ENCODE measurements at places on chromosomes 13 and 19.

- no peak for DNase-seq
Measured at GRCh38 chr13:97225533-97225932, 3.4 kb downstream of the MBNL2 start.

GRCh38 chr13:93496985-93497673 lies 270.5 kb downstream of the GPC6 start:
- DNase-seq = no peak

DNA sequence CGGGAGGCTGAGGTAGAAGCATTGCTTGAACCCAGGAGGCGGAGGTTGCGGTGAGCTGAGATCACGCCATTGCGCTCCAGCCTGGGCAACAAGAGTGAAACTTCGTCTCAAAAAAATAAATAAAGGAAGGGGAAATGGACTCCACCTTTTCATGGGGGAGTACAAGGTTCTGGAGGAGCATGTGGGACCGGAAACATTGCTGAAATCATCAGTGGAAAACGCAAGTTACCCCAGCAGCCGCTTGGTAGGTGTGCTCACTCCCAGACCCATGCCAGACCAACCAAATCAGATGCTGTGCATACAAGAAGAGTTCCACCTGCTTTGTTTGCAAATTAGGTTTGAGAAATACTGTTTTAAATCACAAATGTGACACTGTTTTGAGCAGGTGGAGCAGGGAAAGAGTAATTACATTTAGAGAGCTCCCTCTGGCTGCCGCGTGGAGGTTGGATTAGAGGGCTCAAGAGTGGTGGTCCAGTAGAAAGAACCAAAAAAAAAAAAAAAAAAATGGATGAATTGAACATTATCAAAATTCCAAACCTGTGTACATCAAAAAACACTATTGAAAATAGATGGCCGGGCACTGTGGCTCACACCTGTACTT lies 4.9 kb downstream of the ERICH4 start:
- no peak for DNase-seq

- DNase-seq = no peak
Measured at GRCh38 chr13:77305266-77305665, 21.6 kb downstream of the MYCBP2 start.

- no peak for DNase-seq
Measured at GRCh38 chr19:14582894-14583340, at the start of gene CLEC17A. Gene CLEC17A, plus strand, starts transcription at chr19:14583084. Its CDS starts 77 bp downstream, at chr19:14583161.

DNA sequence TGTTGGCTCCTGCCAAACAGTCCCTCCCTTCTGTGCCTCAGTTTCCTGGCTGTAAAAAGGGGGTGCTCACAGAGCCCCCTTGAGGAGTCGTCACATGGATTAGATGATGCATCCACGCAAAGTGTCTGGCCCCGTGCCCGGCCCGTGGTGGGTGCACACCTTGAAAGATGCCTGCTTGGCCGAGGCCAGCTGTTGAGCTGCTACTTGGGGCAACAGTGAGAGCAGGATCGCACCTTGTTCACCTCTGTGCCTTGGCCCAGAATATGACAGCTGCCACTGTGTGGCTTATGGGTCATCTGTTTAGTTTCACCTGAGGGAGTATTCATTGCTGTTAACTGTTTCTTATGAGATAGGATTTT lies 17.7 kb downstream of the CRTC1 start:
- DNase-seq = no peak

DNA sequence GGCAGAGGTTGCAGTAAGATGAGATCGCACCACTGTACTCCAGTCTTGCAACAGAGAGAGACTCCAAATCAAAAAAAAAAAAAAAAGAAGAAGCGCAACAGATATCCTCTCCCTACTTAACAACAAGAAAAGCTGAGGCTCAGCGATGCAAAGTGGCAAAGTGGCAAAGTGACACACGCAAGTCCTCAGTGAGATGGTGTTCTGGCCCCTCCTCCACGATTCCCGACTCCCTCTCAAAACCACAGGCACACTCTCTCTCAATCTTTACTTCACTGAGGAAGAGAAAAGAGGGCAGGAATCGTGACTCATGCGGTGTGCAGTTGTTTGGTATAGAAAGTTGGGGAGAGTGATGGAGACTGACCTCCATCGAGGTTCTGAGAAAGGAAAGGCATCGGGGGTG lies 12.6 kb downstream of the FFAR2 start:
- DNase-seq = no peak

- DNase-seq = no peak
Measured at GRCh38 chr19:16814526-16815100, 14.6 kb upstream of the SIN3B start.

DNA sequence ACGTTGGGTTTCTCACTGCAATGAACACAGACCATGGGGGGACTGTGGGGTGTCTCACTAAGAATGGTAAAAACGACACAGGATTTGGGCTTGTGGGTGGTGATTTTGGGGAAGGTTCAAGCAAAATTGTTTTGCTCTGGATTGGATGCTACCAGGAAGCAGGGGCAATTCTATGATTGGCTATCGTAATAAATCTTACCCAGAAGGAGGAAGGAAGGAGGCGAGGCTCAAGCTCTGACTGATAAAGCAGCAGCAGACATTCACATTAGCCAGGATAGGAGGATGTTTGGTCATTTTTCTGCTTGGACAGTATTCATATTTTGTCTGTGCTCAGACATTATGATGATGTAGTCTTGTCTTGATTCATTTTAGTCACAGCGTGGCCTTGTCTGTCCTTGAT lies 1.5 kb downstream of the ZNF576 start:
- DNase-seq = no peak

GRCh38 chr13:100347968-100348367 lies 240.6 kb downstream of the GGACT start:
- no peak for DNase-seq

GRCh38 chr13:59299584-59299983 lies 864.1 kb downstream of the DIAPH3 start:
- no peak for DNase-seq

DNA sequence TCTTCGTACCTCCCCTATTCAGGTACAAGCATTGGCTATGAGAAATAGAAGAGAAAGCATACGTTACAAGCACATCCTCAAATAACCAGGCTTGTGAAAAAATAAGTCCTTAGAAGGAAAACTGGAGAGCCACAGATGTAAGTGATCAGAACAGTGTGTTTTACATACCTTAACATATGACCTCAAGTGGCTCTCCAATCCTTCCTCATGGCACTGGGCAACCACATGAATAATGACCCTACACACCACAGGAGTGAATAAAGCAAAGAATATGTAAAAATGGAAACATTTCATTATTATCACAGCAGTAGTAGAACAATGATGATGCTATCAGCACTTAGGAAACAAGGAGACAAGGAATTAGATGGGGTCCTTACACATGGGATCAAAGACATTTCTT lies 96.5 kb downstream of the DOCK9 start:
- DNase-seq = no peak

- no peak for DNase-seq
Measured at GRCh38 chr19:35693422-35693821, 10.9 kb upstream of the ZBTB32 start.

- no peak for DNase-seq
Measured at GRCh38 chr13:34145061-34145460, 327.1 kb downstream of the RFC3 start.

GRCh38 chr13:75417656-75418055 lies 64.3 kb downstream of the TBC1D4 start:
- DNase-seq = no peak

- DNase-seq = no peak
Measured at GRCh38 chr13:99984461-99985240, 3.1 kb downstream of the ZIC2 start.

GRCh38 chr19:32233091-32233490 lies 112.3 kb upstream of the ZNF507 start:
- DNase-seq = no peak

- DNase-seq = no peak
Measured at GRCh38 chr19:27734496-27735220, 1478.3 kb downstream of the UQCRFS1 start.

DNA sequence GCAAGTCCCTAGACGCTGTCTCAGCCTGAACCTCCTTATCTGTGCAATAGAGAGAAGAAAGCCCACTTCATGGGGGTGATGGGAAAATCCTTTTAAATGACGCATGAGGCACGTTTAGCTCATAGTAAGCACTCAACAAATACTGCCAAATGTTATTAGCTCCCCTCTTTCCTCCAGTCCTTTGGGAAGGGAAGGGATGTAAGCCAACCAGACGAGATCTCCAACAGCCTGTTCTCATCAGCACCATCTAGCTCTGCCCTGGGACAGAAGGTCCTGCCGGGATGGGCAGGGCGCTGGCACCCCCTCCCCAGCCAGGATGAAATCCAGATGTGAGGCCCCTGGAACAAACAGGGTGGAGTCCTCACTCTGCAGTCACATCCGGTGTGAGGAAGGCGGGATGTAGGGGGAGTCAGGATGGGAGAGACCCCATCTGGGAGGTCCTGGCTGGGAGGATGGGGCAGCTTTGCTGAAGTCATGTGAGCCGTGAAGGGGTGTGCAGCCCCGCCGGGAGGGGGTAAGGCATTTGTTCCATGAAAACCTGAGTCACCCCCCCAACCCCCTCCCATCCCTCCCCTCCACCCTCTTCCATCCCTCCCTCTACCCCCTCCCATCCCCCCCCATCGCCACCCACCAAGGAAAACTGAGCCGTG lies 4.6 kb downstream of the S1PR2 start:
- no peak for DNase-seq

DNA sequence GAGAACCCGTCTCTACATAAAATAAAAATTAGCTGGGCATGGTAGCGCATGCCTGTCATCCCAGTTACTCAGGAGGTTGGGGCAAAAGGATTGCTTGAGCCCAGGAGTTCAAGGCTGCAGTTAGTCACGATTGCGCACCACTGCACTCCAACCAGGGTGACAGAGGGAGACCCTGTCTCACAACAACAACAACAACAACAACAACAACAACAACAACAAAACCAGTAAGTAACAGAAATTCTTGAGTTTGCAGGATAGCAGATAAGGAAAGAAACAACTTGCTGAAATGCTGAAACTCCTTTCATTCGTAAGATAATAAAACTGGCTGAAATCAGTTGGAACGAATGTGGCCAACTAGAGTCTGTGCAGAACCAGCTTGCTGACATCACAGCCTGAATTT lies 23.1 kb upstream of the URI1 start:
- DNase-seq = no peak

DNA sequence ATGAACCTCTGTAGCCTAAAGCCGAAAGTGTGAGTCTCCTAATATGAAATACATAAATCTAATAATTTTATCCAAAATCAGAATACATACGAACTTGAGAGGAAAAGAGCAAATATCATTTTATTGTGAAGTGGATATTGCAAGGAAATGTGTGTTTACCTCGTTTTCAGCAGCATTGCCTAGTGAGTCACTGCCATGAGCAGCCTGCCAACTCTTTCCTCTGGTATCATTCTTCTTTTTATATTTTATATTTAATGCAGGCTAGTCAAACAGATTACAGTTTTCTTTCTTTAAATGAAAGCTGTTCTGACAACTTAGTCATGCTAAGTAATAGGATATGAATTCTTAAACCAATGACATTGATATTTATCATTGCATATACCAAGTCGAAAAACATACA lies 44.2 kb downstream of the EDNRB start:
- DNase-seq = no peak

GRCh38 chr19:3987619-3988371 lies 2.5 kb upstream of the EEF2 start:
- DNase-seq = peak; percentile 82

- no peak for DNase-seq
Measured at GRCh38 chr13:26837102-26837501, 76.5 kb upstream of the GPR12 start.

- no peak for DNase-seq
Measured at GRCh38 chr19:43752287-43752875, 2.4 kb downstream of the SMG9 start.

GRCh38 chr13:50283017-50283416 lies 267.8 kb downstream of the KCNRG start:
- DNase-seq = no peak

DNA sequence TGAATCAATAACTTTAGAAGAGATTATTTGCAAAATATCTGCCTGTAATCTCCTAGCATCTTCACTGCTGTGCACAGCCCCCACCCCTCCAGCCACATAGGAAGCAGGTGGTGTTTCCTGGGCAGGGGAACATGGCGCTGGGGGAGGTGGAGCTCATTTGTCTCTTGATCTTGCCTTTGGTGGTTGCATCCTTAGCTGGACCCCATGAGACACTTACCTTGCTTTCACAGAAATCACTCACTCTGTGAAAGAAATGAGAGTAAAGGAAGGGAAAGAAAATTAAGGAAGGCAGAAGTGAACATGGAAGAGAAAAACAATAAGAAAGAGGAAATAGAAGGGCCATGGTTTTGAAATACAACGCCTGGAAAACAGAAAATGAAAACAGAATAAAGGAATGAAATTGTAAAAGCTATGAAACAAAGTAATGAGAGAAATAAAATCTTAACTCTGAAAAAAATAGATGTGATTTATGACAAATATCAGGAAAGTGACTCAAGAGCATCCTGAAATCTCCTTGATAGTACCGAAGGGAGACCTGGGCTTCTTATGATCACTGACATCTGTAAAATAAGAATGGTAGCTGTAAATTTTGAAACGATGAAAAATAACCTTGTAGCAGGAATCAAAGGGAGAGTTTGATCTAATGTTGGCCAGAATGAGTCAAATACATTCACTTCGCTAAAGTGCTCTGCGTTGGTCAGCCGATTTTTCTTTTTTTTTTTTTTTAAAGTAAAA lies 17.2 kb upstream of the RNASEH2B start:
- peak; percentile 19 for DNase-seq

- DNase-seq = no peak
Measured at GRCh38 chr19:6039566-6040225, 61.8 kb upstream of the RANBP3 start.

DNA sequence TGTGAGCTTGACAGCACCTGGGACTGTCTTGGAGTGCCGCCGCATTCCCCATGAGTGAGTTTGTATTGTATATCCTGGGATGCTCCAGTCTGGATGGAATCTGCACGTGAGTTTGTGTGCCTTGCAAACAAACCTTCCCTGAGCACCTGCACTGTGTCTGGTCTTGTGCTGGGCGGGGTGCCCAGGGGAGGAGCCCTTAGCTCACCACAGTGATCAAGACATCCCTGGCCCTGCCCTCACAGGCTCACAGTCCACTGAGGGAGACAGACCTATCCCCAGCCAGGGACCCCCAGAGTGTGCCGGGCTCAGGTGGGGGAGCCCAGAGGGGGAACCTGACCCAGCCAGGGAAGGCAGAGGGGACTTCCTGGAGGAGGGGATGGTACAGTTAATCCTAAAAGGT lies 1.7 kb upstream of the BCAM start:
- no peak for DNase-seq

DNA sequence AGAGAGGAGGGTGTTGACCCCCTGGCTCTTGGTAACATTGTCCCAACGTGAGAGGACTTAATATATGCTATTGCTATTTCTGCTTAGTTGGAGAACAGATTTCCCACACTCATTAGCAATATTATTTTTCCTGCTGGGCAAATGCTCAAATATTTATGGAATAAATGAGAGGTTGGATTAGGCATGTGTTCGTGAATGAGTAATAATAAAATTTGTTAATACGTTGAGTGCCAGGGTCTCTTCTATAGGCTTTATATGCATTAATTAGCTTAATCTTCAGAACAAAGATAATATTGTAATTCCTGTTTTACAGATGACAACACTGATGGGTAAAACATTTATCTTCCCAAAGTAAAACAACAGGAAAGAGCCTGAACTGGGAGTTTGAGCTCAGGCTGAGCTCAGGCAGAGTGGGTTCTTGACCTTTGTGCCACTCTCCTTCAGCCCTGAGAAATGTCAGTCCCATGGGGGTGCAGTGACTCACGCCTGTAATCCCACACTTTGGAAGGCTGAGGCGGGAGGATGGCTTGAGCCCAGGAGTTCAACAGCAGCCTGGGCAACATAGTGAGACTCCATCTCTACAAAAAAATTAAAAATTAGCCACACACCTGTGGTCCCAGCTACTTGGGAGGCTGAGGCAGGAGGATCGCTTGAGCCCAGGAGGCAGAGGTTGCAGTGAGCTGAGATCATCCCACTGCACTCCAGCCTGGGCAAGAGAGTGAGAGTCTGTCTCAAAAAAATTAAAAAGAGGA lies 1.2 kb downstream of the ZNF233 start:
- no peak for DNase-seq
